ENCODE measurements at places on chromosomes 7 and 10.

- DNase-seq, result no peak
Observed at GRCh38 chr10:120969219-120969645, 118.1 kb downstream of the WDR11 start.

- no peak for DNase-seq
Observed at GRCh38 chr10:27578316-27578715, 74.2 kb downstream of the RAB18 start.

- DNase-seq, result peak; percentile 55
Observed at GRCh38 chr7:157405914-157406810, 69.4 kb downstream of the DNAJB6 start.

- DNase-seq, result no peak
Observed at GRCh38 chr10:67612577-67613537, 83.1 kb downstream of the CTNNA3 start.

DNA sequence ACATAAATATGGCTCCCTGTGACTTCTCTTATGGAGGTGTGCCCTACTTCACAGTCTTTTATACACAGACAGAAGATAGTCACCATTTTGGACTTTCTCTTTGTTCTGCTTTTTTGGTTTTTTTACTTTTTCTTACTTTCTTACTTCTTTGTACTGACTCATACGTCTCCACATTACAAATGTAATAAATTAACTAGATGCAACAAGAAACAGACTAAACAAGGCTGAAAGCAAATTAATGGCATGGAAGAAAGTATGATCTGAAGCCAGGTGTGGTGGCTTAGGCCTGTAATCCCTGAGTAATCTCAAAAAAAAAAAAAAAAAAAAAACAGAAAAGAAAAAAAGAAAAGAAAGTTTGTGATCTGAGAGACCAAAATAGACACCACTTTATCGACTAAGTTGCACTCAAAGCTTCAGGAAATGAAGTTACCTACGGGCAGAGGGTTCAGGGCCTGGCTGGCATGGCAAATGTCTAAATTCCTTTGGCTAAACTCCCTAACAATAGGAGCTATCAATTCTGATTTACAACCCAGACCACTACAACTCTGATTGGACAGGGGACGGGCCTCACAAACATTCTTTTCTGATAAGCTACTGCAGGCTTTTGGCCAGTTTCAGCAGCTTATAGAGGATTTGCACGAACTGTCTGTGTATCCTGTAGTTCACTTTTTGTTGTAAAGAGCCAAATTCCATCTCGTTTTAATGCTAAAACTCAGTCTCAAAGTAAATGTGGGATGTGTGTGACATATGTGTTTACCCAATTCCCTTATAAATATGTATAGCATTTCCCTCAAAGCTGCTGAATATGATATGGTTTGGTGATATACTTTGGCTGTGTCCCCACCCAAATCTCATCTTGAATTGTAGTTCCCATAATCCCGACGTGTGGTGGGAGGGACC, 129.1 kb downstream of the SEPTIN14 start:
- no peak for DNase-seq

DNA sequence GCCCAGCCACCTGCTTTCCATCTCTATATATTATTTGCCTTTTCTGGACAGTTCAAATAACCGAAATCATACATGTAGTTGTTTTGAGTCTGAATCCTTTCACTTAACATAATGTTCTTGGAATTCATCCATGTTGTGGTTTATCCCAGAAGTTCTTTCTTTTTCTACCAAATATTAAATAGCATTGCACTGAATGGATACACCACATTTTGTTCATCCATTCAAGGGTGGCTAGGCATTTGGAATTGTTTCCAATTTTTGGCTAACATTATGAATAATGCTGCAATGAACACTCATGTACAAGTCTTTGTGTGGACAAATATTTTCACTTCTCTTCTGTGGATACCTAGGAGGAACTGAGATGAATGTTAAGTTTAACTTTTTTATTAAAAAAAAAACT, 18.0 kb downstream of the DNAJC1 start:
- no peak for DNase-seq

GRCh38 chr7:19530261-19530660, 178.6 kb downstream of the POLR1F start:
- DNase-seq, result no peak

- no peak for DNase-seq
Observed at GRCh38 chr7:151623766-151624165, 104.1 kb upstream of the RHEB start.

DNA sequence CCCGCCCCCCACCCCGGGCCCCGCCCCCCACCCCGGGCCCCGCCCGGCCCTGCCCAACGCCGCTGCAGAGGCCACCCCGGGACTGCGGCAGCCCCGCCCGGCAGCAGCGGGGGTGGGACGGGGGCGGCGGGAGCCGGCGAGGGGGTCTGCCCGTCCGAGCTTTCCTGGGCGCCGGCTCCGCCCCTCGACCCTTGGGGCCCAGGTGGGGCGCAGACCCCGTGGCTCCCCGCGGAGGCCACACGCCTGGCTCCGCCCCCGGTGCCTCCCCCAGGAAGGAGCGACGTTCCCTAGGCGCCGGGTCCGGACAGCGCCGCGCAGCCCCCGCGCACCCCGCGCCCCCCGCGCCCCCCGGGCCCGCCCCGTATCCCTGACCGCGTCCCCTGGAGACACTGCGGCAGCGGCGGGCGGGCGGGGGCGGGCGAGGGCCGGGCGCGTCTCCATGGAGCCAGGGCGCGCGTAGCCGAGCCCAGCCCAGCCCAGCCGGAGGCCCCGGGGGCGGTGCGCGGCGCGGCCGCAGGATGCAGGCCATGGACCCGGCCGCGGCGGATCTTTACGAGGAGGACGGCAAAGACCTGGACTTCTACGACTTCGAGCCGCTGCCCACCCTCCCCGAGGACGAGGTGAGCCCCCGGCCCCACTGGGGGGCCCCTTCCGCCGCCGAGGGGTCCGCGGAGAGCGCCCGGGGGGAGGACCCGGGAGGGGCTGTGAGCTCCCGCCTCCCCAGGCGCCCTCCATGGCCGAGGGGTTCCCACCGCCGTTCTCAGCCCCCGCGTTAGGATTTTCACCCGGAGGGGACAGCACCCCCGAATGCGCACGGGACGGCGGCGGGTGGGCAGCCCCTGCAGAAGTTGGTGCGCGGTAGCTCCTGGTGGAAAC, at the start of gene KNDC1:
Gene KNDC1 (plus strand): TSS at position 270 of the 876 bp plus-strand sequence. CDS start 249 bp downstream, at position 519.
- peak; percentile 50 for DNase-seq
